ENCODE measurements at places on chromosomes 3 and 15.

DNA sequence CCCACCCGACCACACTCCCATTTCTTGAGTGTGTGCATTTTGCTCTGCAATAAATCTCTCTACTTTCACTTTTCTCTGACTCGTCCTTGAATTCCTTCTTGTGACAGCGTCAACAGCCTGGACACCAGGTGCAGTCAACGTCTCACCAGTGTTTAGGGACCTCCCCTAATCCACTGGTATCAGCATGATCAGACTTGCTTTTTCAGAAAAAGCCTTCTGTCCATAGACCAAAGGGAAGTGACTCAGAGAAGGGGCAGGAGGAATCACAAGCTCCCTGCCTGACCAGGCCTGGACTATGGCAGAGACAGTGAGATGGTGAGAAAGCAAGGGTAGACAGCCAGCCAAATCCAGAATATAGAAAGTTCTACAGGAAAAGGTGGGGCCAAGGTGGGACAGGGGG, 15.5 kb downstream of the CCR5 start:
- H3K4me3 ChIP-seq = no peak overlapping the region
- DNase-seq = no peak
- H3K36me3 ChIP-seq = no peaks in the 10 kb centered on the region
- H3K27ac ChIP-seq = no peak overlapping the region
- peaks cover 12% of the 10 kb centered on the region for H3K4me1 ChIP-seq

GRCh38 chr15:79045041-79045440, 45.5 kb downstream of the RASGRF1 start:
- no peaks in the 10 kb centered on the region for H3K4me1 ChIP-seq
- no peak overlapping the region for H3K4me3 ChIP-seq
- peaks cover 6% of the 10 kb centered on the region for H3K27me3 ChIP-seq
- DNase-seq = no peak
- no peak overlapping the region for H3K27ac ChIP-seq

- DNase-seq = no peak
- no peak overlapping the region for H3K4me3 ChIP-seq
- no peak overlapping the region for H3K27ac ChIP-seq
- H3K4me1 ChIP-seq = peaks cover 37% of the 10 kb centered on the region
- no peaks in the 10 kb centered on the region for H3K36me3 ChIP-seq
These were observed 2.5 kb downstream of the HIGD1A start for GRCh38 chr3:42801784-42802183.

- no peak for DNase-seq
- no peak overlapping the region for H3K4me3 ChIP-seq
- no peak overlapping the region for H3K27ac ChIP-seq
- peaks cover 10% of the 10 kb centered on the region for H3K36me3 ChIP-seq
These were observed 37.3 kb downstream of the USF3 start for GRCh38 chr3:113659101-113659541.

DNA sequence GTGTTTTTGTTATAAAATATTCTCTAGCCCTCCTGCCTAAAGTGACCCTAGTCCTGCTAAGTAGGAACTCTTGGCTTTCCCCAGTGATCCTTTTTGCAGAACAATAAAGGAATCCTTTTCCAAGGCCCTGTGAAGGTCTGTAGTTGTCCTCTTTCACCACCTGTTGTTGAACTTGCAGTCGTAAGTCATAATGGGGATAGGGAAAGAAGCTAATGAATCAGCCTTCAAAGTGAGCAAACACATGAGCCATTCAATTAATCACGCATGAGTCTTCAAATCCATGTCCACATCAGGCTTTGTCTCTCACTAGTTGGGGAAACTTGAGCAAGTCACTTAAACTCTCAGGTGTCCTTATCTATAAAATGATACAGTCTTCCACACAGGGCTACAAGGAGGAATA, 27.6 kb downstream of the ZNF860 start:
- peaks cover 23% of the 10 kb centered on the region for H3K27me3 ChIP-seq
- H3K4me1 ChIP-seq = no peaks in the 10 kb centered on the region
- H3K36me3 ChIP-seq = peaks cover 2% of the 10 kb centered on the region

- peaks cover 2% of the 10 kb centered on the region for H3K36me3 ChIP-seq
- peaks cover 50% of the 10 kb centered on the region for H3K27me3 ChIP-seq
- peaks cover 13% of the 10 kb centered on the region for H3K4me1 ChIP-seq
- H3K27ac ChIP-seq = no peak overlapping the region
- DNase-seq = no peak
- H3K4me3 ChIP-seq = no peak overlapping the region
These were observed 135.7 kb upstream of the IQSEC1 start for GRCh38 chr3:13208706-13209633.

- no peaks in the 10 kb centered on the region for H3K27me3 ChIP-seq
- H3K27ac ChIP-seq = no peak overlapping the region
- H3K4me1 ChIP-seq = peaks cover 2% of the 10 kb centered on the region
These were observed 402.1 kb downstream of the PDCD6IP start for GRCh38 chr3:34200576-34200975.

- no peak for DNase-seq
- H3K4me1 ChIP-seq = peaks cover 5% of the 10 kb centered on the region
These were observed 36.2 kb upstream of the SLC6A6 start for GRCh38 chr3:14366248-14366647.

- H3K36me3 ChIP-seq = peaks cover 2% of the 10 kb centered on the region
These were observed 122.3 kb downstream of the RSL24D1 start for GRCh38 chr15:55074431-55074830.

- peaks cover 7% of the 10 kb centered on the region for H3K36me3 ChIP-seq
- H3K4me3 ChIP-seq = peak overlapping the region; percentile 84
- H3K27ac ChIP-seq = peak overlapping the region; percentile 96
- H3K4me1 ChIP-seq = peaks cover 47% of the 10 kb centered on the region
These were observed 15.7 kb downstream of the GTPBP8 start for GRCh38 chr3:113006359-113007056.

DNA sequence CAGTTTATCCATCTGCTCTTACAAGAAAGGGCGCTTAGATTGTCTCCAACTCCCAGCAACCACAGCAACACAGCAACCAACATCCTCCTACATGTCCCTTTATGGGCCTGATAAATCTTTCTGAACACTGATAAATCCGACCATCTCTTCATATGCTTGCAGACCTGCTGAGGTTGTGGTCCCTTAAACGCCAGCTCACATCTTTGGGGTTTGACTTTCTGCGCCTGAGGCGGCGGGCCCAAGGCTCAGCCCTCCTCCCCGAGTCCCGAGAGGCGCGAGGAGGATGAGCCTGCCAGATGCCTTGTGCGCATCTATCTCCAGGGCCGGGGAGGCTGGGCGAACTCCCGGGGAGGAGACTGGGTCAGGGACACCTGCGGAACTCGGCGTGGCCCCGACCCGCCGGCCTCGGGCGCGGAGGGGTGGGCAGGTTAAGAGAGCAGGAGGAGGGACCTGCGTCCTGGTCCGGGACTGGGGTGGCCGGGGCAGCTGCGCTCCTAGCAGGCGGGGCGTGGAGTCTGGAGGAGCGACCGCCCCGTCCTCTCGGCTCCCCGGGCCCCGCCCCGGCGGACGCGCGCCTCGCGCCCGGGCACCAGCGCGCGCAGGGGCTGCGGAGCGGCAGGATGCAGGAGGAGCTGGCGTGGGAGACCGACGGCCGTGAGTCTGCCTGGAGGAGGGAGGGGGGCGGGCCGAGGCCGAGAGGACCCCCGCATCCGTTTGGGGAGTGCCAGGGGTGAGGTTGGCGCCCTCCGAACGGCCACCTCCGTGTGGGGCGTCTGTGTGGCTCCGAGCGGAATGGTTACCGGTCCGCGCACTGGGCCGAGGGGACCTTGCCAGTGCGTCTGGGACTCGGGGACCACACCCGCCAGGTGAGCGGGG, at the start of gene ANKDD1A:
TSS of gene ANKDD1A (plus strand) at position 592 of the 876 bp plus-strand sequence. CDS start at position 621, 29 bp downstream.
- peak within 1 kb of the TSS; percentile 81 for H3K4me3 ChIP-seq
- peaks cover 7% of the 10 kb centered on the region for H3K4me1 ChIP-seq
- H3K27ac ChIP-seq = no peak within 1 kb of the TSS
- DNase-seq = no peak

- no peaks in the 10 kb centered on the region for H3K36me3 ChIP-seq
- no peaks in the 10 kb centered on the region for H3K27me3 ChIP-seq
- DNase-seq = no peak
- H3K4me1 ChIP-seq = peaks cover 9% of the 10 kb centered on the region
These were observed 227.2 kb downstream of the CTNNB1 start for GRCh38 chr3:41426485-41426884.

DNA sequence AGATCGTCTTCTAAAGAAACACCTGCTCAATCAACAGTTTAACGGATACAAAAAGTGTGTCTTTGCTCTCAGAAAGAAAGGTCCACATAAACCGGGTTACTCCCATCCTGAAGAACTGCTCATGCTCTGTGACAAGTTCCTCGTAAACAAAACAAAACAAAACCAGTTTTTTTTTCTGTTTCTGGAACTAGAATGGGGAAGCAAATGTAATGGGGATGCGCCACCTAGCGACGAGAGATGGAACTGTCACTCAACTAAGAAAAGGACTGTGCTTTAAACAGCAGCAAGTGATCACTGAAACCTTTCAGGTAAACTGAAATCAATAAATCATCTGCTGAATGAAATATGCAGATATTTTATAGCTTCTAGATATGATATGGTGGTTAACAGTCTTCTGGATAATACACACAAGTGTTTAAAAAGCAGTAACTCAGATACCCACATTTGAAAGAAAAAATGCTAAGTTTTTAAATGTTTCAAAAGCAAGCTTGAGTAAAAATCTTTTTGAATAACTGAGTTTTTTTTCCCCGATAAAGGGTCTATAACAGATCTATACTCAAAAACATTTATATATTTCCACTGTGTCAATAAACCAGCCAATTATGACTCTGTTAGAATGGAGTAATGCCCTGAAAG, 10.9 kb downstream of the TM2D3 start:
- H3K27ac ChIP-seq = peak overlapping the region; percentile 96
- peak; percentile 49 for DNase-seq
- peaks cover 18% of the 10 kb centered on the region for H3K4me1 ChIP-seq
- no peaks in the 10 kb centered on the region for H3K27me3 ChIP-seq

DNA sequence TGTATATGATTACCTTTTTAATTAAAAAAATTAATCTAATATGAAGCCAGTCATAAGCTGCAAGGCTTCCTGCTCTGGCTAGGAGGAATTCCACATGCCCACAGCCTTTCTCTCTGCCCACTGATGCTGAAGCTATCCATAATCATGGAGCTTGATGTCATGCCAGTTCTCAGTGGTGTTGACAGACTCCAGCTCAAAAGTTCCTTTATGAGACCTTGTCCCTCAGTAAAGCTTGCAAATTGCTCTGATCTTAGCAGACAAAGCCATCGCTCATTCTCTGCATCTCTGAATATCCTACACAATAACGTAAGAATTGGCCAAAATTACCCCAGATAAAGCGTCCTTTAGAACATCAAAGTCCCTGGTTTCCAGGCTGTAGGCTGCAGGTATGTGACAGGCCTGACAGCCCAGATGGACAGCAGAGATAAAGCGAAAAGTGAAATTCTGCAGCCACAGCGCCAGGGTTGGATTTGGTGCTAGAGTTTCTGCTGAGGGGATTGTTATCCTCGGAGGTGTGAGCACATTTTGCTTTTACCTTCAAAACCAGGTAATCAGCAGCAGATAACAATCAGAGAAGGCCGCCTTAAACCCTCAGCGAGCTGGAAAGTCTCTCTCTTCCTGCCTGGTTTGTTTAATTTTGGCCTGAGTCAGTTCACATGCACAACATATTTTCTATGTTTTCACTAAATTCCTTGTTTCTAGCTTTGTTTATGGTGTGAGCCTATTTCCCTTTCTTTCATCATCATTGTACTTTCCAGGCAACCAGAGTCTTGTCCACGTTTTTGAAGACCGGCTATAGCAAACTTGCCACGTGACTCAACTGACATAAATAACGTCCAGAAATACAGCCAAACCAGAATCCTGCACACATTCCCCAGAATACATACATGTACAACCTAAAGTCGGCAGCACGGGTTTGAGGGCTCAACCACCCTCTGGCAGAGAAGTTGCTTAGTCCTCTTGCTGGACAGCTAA, 36.6 kb upstream of the ALDH1A3 start:
- peak overlapping the region; percentile 10 for H3K4me3 ChIP-seq
- no peaks in the 10 kb centered on the region for H3K4me1 ChIP-seq
- no peak for DNase-seq
- no peak overlapping the region for H3K27ac ChIP-seq
- H3K36me3 ChIP-seq = no peaks in the 10 kb centered on the region

DNA sequence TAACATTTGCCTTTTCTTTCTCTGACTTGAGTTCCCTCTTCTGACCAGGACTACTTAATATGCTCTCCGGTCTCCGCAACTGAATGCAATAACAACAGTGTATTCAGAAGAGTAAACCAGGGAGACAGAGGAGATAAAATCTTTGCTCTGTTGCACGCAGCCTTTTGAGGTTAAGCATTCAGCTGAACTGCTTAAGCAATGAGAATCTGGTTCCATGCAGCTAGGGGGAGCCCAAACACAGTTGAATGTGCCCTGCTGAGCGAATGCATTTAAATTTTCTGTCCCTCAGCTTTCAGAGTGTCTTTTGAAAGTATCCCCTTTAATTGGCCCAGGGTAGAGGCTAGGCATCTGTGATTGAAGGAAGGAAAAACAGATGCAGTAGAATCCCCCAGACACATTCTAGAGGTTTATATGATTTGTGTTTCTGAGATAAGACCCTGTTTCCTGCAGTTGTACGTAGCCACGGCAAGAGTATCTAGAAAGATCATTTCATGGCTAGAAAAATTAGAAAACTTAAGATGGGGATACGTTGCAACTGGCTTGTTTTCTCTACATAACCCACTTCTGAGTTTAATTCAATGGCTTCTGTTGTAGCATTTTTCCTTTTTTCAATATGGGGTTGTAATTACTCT, 309.6 kb downstream of the TUSC7 start:
- H3K27ac ChIP-seq = no peak overlapping the region
- no peaks in the 10 kb centered on the region for H3K36me3 ChIP-seq
- no peak overlapping the region for H3K4me3 ChIP-seq

GRCh38 chr15:34297059-34297458, 40.5 kb downstream of the SLC12A6 start:
- H3K27me3 ChIP-seq = no peaks in the 10 kb centered on the region
- peaks cover 23% of the 10 kb centered on the region for H3K4me1 ChIP-seq
- no peak for DNase-seq
- H3K27ac ChIP-seq = peak overlapping the region; percentile 49

- H3K27me3 ChIP-seq = no peaks in the 10 kb centered on the region
- H3K4me3 ChIP-seq = peak overlapping the region; percentile 90
- no peak for DNase-seq
- no peaks in the 10 kb centered on the region for H3K36me3 ChIP-seq
- peaks cover 54% of the 10 kb centered on the region for H3K4me1 ChIP-seq
- H3K27ac ChIP-seq = peak overlapping the region; percentile 94
These were observed 8.6 kb downstream of the OXSR1 start for GRCh38 chr3:38173834-38174418.

DNA sequence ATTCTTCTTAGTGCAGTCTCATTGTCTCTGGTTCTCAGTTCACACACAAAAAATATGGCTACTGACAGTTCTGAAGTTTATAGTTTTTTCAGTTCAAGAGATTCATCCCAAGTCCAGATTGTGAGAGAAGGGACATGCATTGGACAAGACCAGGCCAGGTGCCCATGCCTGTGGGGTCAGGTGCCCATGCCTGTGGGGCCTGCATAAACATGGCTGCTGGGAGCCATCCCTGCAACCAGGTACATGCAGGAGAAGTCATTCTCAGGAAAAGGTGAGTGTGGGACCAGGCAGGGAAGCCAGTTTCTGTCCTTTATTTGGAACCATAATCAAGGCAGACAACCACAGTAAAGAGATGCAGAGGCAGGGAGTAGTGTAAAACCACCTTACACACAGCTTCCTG, 6.3 kb upstream of the TM4SF1 start:
- no peak overlapping the region for H3K4me3 ChIP-seq
- H3K36me3 ChIP-seq = peaks cover 2% of the 10 kb centered on the region
- H3K4me1 ChIP-seq = peaks cover 2% of the 10 kb centered on the region
- DNase-seq = no peak
- H3K27ac ChIP-seq = no peak overlapping the region

- H3K27ac ChIP-seq = no peak overlapping the region
- no peak for DNase-seq
- H3K4me3 ChIP-seq = no peak overlapping the region
- H3K27me3 ChIP-seq = no peaks in the 10 kb centered on the region
- peaks cover 4% of the 10 kb centered on the region for H3K4me1 ChIP-seq
These were observed 24.6 kb downstream of the CCDC14 start for GRCh38 chr3:123936400-123936799.

- peaks cover 2% of the 10 kb centered on the region for H3K36me3 ChIP-seq
- no peaks in the 10 kb centered on the region for H3K27me3 ChIP-seq
- DNase-seq = no peak
- no peak overlapping the region for H3K4me3 ChIP-seq
These were observed 602.6 kb downstream of the PYDC2 start for GRCh38 chr3:192063570-192063969.
